GM04503 (cell line): ENCODE measurements at places on chromosomes 11 and 22.

- no peak for DNase-seq
Observed at GRCh38 chr11:95154514-95154913, 64.9 kb downstream of the ENDOD1 start.

GRCh38 chr11:45704635-45705034, 39.2 kb upstream of the CHST1 start:
- DNase-seq, result no peak

DNA sequence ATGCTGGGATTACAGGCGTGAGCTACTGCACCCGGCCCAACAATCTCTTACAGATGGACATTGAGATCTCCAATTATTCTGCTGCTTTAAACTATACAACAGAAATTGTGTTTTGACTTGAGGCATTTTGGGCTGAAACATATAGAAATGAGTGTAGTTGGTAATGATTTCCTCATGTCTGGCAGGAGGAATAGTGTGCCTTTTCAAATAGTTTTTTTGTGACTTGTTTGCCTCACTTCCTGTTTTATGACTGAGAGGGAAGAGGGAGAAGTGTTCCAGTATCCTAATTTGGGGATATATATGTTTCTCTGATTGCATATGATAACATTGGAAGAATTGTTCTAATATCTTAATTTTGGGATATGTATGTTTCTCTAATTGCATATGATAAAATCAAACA, 40.2 kb downstream of the EP300 start:
- no peak for DNase-seq

GRCh38 chr22:46635756-46636155, 15.6 kb downstream of the GRAMD4 start:
- no peak for DNase-seq

- DNase-seq, result peak; percentile 99
Observed at GRCh38 chr11:105046898-105047579, 1.9 kb upstream of the CARD16 start.

GRCh38 chr11:46099963-46100316, 21.3 kb downstream of the PHF21A start:
- DNase-seq, result no peak

DNA sequence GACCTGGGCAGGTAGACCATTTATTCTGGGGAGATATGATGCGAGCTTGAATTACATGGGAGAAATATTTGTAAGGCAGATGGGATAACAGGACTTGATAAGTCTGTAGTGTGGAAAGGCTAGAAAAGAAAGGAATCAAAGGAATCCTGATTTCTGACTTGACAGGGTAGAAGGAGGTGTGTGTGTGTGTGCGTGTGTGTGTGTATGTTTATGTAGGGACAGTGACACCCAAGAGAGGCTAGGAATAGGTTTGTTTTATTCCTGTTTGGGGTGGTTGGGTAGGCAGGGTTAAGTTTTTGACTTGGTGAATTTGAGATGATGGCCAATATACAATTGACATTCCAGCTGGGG, 390 bp upstream of the HTATIP2 start:
- DNase-seq, result no peak
